Regular cardiac myocyte (primary cell): ENCODE measurements at places on chromosomes 4 and X. TPM values are rescaled to one million over a fixed set of nuclear protein-coding genes. Genes with fewer than 3 reads are reported as not detected.

The AFF2 gene
- 0.56 and 0.96 TPM in 2 replicates for total RNA-seq

The FRMD7 gene
- not detected in 2 replicates for total RNA-seq

The DCUN1D4 gene
- total RNA-seq, result 41.6 and 48.5 TPM in 2 replicates

The TMPRSS11A gene
- total RNA-seq, result not detected in 2 replicates

The ODAPH gene
- total RNA-seq, result not detected in 2 replicates

The SPANXB1 gene
- not detected in 2 replicates for total RNA-seq
